ENCODE measurements at places on chromosomes 6 and 20.

GRCh38 chr6:33787346-33787953, 1.5 kb downstream of the LEMD2 start:
- no peak for DNase-seq

DNA sequence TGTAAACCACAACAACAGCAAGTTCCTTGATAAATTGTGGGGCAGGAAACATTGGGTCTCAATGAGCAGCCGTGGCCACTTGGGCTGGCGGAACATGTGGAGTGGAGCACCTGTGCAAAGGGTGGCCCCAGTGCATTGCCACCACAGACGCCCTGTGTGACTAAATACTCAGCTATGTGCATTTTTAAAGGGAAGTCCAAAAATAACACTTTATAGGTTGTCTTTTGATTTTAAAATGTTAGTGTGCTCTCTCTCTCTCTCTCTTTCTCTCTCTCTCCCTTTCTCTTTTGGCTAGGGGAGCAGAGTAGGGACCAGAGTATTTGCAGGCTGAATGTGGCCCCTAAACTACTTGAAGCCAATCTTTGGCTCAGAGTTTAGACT, 236.3 kb downstream of the BCAS1 start:
- no peak for DNase-seq

GRCh38 chr20:36036688-36037087, 68.3 kb downstream of the CNBD2 start:
- no peak for DNase-seq

DNA sequence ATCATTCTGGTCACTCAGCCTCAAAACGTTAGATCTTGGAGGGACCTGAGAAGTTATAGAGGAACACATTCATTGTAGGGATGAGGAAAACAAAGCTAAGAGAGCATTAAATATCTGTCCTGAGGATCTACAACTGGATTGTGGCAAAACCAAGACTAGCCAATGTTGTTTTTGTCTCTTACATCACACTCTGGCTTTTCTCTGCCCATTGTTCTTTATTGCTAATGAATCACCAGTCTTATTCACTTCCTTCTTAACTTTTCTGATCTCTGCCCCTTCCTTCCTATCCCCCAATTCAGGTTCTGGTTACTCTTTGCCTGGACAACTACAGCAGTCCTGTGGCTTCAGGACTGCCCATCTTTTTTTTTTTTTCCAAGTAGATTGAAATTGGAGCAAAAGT, 57.0 kb upstream of the PREP start:
- DNase-seq, result no peak

DNA sequence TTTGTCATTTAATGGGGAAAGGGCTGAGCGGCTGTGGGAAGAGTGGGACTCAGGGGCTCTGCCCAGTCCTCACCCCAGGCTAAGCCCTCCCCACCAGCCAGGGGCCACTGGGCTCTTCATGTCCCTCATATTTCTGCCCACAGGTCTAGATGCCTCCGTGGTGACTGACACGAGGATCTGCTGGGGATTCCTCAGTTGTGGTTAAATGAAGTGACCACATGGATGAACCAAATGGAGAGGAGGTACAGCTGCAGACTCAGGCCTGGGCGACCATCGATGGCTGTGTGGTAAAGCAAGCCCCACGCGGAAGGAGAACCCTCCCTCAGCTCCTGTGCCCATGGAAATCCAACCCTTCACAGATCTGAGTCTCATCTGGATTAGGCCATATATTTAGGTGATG, 29.4 kb downstream of the RAET1L start:
- DNase-seq, result no peak

DNA sequence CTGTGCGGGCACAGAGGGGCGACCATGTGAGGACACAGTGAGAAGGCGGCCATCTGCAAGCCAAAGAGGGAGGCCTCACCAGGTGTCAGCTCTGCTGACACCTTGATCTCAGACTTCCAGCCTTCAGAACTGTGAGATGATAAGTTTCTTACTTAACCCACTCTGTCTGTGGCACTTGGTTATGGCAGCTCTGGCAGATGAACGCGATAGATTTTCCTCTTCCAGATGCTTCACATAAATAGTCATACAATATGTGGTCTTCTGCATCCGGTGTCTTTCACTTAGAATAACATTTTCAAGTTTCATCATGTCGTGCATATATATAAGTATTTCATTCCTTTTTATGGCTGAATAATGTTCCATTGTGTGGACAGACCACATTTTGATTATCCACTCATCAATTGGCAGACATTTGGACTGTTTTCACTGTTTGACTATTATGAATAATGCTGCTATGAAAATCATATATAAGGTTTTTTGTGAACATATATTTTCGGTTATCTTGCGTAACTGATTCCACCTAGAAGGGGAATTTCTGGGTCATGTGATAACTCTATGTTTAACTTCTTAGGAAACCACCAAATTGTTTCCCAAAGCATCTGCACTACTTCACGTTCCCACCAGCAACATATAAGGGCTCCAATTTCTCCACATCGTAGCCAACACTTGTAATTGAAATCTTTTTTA, 30.2 kb downstream of the PRR18 start:
- DNase-seq, result no peak

GRCh38 chr20:37726971-37727956, 33.4 kb downstream of the CTNNBL1 start:
- DNase-seq, result no peak

GRCh38 chr20:35145141-35145564, 2.0 kb downstream of the EDEM2 start:
- no peak for DNase-seq

DNA sequence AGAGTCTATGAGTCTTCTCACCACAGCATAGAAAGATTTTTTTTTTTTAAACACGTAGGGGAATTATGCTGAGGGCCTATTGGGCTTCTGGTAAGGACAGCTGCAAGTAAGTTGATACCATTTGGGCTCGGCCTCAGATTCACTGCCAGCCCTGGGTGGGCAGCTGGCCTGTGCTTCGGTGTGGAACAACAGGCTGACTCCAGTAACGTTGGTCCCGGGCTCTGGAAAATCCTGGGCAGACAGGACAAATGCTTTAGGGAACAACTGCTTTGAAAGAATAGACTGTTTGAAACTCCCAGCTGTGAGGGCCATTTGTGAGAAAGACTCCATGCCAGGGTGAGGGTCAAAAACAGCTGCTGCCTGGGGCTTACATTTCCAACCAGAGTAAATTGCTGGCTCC, 366.5 kb downstream of the QKI start:
- no peak for DNase-seq

DNA sequence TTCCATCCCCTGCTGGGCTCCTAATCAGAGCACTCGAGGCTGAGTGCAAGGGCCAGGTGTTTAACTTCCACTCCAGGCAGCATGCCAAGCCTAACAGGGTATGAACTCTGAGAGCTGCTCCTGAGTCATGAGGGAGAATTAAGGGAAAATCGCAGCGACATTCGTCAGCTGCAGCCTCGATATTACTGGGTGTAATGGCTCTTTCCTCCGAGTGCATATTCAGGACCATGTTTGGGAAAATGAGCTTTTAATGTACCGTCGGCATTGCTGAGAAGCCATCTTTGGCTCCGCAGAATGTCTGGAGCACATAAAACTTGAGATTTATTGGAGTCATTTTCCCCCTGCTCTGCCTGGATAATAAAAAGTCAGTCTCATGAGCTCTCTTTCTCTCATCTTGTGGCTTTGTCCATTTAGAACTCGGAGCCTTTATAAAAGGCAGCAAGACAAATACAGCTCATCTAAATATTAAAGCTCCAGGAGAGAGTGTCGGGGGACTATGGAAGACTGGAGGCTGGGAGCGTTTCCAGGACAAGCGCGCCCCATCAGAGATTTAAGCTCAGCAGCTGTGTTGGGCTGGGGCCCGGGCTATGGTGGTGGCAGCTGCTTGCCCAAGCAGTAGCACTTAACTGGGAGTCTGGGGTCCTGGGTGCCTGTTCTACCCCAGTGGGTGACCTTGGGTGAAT, 103.7 kb downstream of the TOX2 start:
- DNase-seq, result no peak

DNA sequence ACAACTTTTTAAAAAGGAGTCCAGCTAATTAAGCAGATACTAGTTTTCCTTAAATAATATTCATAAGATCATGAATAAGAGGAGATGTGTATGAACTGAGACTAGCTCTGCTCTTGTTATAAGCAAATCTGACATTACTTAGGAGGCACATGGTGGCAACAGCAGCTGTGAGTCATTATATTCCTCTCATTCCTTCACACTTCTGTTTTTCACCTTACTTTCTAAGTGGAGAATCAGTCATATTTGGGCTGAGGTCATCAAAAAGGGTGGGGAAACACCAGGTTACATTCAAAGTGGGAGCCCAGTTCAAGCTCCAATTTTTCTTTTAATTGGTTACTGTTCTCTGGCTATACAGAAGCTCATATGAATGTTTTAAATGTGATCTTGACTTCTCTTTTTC, 6.0 kb upstream of the RIPPLY2 start:
- DNase-seq, result no peak

- DNase-seq, result no peak
Measured at GRCh38 chr6:103680116-103680515, 1179.6 kb downstream of the HACE1 start.

- peak; percentile 51 for DNase-seq
Measured at GRCh38 chr20:1313236-1313964, 15.5 kb downstream of the SDCBP2 start.

DNA sequence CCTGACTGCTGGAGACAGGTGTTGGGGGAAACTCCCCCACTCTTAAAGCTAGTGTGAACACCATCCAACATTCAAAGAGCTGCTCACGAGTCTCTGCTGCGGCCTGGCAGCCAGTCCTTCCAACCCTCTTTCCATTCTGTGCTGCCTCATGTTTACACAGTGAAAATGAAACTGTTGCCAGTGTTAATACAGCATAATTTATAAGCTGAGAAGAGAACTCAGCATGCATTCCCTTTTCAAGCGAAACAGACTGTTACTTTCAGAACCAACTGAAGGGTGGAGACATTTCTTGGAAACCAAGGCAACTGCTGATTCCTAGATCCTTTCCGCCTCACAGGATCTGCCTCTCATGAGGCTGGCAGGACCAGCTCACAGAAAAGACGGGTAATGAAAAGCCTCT, 533.8 kb upstream of the ID4 start:
- DNase-seq, result no peak

GRCh38 chr6:7136859-7137334, 29.1 kb downstream of the RREB1 start:
- DNase-seq, result no peak

GRCh38 chr6:81589465-81590313, 162.8 kb downstream of the TENT5A start:
- DNase-seq, result no peak

GRCh38 chr6:36968266-36968977, 13.9 kb downstream of the PI16 start:
- DNase-seq, result no peak

DNA sequence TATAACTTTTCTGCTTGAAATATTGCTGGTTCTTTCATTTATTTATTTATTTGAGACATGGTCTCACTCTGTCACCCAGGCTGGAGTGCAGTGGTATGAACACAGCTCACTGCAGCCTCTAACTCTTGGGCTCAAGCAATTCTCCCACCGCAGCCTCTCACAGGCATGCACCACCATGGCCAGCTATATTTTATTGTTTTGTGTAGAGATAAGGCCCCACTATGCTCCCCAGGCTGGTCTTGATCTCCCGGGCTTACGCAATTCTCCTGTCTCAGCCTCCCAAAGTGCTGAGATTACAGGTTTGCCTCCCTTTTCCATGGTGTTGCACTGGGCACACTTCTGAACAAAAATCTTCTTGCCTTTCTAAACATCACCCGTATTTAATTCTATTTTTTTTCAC, 39.1 kb upstream of the RNGTT start:
- no peak for DNase-seq

- DNase-seq, result peak; percentile 25
Measured at GRCh38 chr6:80338201-80338836, 231.8 kb downstream of the BCKDHB start.

- no peak for DNase-seq
Measured at GRCh38 chr20:22846863-22847262, 188.2 kb upstream of the SSTR4 start.

GRCh38 chr6:22361576-22361975, 64.7 kb upstream of the PRL start:
- DNase-seq, result no peak

- no peak for DNase-seq
Measured at GRCh38 chr20:47600967-47601547, 99.4 kb downstream of the NCOA3 start.

GRCh38 chr20:3828798-3829197, 8.5 kb downstream of the AP5S1 start:
- no peak for DNase-seq

GRCh38 chr6:118528129-118528528, 20.0 kb upstream of the PLN start:
- DNase-seq, result no peak

- no peak for DNase-seq
Measured at GRCh38 chr6:167420177-167420576, 95.3 kb downstream of the TTLL2 start.

GRCh38 chr6:47165918-47166317, 123.8 kb upstream of the ADGRF1 start:
- DNase-seq, result no peak

GRCh38 chr20:57840504-57841296, 130.9 kb upstream of the PMEPA1 start:
- no peak for DNase-seq

- DNase-seq, result no peak
Measured at GRCh38 chr6:42040856-42041480, 9.4 kb upstream of the TAF8 start.

GRCh38 chr6:29486577-29486976, 1.2 kb downstream of the MAS1L start:
- DNase-seq, result no peak

- DNase-seq, result no peak
Measured at GRCh38 chr6:75556240-75556639, 45.4 kb upstream of the SENP6 start.

GRCh38 chr20:22404419-22405170, 179.8 kb downstream of the FOXA2 start:
- no peak for DNase-seq

- no peak for DNase-seq
Measured at GRCh38 chr6:158854214-158855101, 35.3 kb upstream of the EZR start.

DNA sequence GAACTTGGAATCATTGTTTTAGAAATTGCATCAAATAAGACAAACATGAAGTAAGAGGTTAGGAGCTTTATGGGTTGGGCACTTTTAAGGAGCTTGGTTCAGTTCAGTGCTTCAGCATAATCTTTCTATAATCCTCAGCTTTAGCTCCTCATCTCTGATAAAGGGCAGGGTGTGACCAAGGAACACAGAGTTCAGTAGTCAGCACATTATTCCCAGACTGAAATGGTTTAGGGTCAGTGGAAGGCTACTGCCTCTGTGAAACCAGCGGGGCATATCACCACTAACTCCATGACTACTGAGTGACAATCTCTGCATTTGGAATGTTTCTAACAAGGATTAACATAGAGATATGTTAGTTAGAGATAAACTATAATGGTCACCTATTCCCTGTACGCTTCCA, 36.9 kb downstream of the CRYBG1 start:
- DNase-seq, result no peak

Data from activated gamma-delta T cell treated with anti-CD3 and anti-CD28 coated beads, Interleukin-2, amount 50 U/mL, for 16 hours (primary cell).